ENCODE measurements at places on chromosomes 16 and 17.

DNA sequence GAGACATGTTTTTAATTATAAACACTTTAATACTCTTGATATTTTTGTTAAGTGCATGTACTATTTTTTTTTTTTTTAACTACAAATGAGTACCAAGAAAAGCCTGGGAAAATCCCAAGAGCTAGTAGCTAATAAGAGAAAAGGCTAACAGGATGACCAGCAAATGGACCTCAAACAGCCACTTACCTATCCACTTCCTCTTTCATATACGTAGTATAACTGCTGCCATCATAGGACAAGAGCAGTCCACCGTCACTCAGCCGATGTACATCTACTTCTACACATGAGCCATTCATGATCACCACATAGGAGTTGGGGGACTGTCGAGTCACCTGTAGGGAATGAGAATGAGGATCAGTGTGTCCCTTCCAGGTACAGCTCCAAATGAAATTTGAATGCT, 128.0 kb upstream of the C17orf78 start:
- DNase-seq = no peak

DNA sequence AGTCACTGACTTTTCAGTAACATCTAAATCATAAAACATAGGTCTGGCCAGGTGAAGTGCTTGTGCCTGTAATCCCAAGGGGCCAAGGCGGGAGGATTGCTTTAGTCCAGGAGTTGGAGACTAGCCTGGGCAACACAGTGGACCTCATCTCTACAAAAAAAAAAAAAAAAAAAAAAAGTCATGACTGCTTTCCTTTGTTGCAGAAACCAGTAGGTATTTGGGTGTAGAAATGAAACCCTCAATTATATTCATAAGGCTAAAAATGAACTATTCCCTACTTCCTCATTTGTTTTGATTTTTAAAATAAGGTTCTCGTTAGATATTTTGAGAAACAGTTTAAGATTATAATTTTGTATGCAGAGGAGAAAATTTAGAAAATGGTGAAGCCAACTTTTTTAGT, 26.0 kb downstream of the PITPNC1 start:
- no peak for DNase-seq

DNA sequence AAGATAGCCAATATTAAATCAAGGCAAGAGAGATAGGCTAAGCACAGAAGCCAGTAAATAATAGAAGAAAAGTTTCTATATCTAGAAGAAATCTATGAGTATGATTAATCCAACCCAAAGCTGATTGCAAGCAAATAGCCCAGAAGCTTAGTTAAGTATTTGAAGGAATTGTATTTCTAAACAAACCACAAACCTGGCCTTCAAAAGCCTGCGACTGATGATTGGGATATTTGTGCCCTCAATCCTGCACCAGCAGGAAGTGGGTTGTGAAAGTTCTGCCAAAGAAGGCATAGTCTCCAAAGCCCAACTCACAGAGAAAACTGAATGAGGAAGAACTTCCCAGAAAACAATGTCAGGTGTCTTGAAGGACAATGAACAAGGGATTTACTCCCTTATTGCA, 114.5 kb upstream of the C17orf78 start:
- DNase-seq = no peak

GRCh38 chr16:50360779-50361178, 8.0 kb downstream of the BRD7 start:
- peak; percentile 41 for DNase-seq

All from fibroblast of lung (primary cell).